GM20000 (cell line): ENCODE measurements at places on chromosomes 3 and 15.

- DNase-seq = no peak
Measured at GRCh38 chr3:149188494-149188893, 33.1 kb downstream of the CP start.

GRCh38 chr3:157329551-157329950 lies 107.1 kb upstream of the PTX3 start:
- no peak for DNase-seq

DNA sequence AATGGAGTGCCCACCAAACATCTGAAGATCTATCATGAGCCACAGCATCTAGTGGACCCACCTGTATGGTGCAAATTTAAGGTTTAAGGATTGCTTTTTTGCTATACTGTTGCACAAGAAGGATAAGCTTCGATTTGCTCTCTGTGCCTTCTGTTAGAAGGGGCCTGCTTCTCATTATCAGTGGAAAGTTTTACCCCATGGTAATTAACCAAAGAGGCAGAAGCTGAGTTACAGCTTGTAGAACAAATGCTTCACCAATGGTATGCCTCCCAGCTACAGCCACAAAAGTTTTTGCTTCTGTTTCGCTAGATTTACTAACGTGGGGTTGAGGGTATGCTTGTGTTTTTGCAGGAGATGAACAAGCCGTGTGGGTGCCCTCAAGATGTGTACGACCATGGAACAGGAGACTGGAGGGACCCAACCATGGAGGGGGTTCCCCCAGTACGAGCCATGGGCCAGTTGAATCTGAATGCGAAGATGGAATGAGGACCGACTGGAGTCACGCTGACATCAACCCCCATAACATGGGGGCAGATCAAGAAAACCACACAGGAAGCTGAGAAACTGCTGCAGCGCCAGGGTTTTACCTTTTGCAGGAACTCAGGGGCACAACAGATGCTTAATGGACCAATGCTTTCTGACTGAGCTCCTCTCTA lies 43.5 kb downstream of the ACAD9 start:
- no peak for DNase-seq

DNA sequence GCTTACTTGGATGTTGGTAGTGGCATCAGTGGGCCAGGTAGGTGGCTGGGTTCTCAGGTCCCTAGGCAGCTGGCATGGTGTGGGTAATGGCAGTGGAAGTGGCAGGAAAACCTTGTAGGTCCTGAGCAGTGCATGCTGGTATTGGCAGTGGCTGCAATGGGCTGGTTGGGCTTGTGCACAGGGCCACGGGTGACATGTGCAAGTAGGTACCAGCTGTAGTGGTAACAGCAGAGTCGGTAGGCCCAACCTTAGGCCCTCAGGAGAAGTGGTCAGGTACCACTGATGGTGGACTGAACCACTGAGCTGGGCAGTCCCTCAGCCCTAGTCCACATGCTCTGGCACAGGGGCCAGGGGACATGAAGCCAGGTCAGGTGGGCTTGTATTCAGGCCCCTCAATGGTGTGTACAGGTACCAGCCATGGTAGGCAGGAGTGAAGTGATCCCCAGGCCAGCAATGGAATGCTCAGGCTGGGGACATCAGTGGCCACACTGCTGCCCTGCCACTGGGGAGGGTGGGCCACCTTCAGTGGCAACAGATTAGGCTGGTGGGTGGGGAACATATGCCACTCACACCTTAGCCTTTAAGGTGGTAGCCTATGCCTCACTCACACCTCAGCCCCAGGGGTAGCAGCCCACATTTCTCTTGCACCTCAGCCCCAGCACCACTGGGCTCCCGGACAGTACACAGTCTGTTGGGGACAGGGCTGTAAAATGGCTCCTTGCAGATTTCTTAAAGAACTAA lies 118.1 kb downstream of the LRRK1 start:
- no peak for DNase-seq

GRCh38 chr3:160372780-160373179 lies 26.2 kb downstream of the IFT80 start:
- DNase-seq = no peak

GRCh38 chr15:64274341-64274950 lies 81.5 kb downstream of the CSNK1G1 start:
- DNase-seq = peak; percentile 15

DNA sequence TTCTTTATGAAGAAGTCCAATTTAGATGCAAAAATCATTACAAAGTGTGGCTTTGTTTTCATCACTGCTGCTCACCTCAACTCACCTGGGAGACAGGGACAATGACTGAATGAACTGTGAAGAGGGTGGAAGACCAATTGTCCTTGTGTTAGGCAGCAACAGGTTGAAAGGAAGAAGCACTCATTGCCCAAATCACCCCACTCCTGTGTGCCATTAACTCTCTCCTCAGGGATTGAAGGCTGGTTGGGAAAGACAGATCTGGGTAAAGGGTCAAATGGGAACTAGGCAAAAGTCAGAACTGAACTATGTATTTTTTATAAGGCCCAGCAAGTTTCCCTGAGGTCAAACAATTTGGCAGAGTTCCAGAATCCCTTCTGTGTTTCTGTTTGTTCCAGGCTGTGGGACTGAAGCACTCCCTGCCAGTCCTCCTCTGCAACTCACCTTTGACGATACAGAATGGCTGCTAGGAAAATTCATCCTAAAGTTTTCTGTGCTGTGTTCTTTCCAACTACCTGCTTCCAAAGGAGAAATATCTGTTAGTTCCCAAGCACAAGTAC lies 68.6 kb upstream of the CCDC39 start:
- no peak for DNase-seq

DNA sequence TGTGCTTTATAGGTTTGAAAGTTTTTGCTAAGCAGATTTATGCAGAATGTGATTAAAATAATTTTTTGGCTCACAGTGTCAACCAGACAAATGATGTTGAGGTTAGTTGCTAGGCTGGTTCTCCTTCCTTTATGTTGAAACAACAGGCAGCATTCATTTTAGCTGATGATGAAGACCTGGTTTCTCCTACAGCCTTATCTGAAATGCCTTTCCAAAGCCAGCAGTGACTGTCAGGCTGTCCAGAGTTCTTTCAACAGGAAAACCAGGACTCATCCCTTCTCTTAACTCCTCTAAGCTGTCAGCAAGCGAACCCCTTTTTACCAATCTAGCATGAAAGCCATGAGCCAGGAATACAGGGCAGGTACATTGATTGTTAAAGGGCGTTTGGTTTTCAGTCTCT lies 84.1 kb downstream of the ZNF609 start:
- DNase-seq = no peak

- DNase-seq = no peak
Measured at GRCh38 chr15:40618023-40618422, 24.0 kb downstream of the KNL1 start.

DNA sequence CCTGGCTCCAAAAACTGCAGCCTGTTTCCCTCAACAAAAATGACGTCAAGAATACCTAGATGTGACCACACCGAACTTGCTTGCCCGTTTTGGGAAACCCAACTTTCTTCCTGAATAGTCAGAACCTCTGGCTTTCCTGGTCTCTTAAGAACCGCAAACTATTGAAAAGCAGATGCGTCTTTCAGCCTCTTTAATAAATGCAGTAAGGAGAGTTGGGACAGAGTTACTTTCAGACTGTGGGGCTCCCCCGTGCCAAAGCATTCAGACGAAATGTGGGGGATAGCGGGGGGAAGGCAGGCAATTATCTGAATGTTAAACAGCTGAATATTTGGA lies 1.2 kb upstream of the PROK2 start:
- DNase-seq = no peak

DNA sequence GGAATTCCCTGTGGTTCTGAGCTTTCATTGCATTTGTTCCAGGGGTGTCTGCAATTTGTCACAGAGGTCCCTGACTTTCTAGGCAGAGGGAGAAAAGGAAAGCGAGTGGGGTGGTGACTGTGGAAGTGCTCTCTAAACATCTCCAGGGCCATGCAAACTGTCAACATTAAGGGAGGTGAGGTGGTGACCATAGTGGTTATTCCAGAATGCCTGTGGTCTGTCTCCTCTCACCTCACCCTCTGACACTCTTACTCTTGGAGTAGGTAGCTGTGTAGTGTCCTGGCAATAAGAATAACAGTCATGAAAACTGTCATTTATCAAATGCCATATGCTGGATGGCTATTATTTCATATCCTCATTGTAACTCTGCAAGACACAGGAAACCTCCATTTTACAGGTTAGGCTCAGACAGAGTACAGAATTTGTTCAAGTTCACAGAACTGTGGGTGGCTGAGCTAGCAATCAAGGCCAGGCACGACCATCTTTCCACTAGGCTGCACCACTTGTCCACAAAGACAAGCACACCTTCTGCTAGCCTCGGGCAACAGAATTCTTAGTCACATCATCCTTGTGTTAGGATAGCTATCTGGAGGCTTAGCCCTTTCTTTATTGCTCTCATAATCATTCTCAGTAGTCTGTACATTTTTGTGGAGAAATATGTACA lies 179.4 kb downstream of the CD47 start:
- peak; percentile 25 for DNase-seq

DNA sequence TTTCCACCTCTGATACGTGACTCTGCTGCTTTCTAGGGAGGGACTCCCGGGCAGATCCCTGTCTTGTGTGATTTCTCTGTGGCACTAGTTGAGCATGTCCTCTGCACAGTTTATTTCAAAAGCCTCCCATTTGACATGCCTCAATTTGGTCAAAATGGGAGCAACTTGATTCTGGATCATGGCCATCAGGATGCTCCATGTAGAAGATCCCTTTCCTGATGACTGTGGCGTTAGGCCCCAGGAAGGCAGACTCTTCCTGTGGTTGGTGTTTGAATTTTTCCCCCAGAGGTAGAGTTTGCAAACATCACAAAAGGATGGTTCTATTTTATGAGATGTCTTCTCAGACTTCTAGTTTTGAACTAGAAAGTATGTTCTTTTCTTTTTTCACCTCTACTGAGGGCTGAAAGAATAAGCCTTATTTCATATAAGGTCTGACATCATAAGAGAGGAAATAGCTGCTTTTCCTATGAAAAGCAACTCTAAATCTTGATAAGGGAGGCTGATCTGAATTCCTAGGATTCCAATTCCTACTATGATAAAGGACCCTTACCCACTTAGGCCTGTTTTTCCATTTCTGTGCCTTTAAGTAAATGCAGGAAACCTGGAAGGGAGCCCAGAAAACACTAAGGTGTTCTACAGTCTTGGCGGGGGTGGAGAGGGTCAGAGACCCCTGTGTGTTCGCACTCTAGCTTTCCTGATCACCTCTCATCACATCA lies 243.8 kb upstream of the CHRM5 start:
- no peak for DNase-seq

- no peak for DNase-seq
Measured at GRCh38 chr3:191353022-191353777, 22.9 kb upstream of the UTS2B start.

DNA sequence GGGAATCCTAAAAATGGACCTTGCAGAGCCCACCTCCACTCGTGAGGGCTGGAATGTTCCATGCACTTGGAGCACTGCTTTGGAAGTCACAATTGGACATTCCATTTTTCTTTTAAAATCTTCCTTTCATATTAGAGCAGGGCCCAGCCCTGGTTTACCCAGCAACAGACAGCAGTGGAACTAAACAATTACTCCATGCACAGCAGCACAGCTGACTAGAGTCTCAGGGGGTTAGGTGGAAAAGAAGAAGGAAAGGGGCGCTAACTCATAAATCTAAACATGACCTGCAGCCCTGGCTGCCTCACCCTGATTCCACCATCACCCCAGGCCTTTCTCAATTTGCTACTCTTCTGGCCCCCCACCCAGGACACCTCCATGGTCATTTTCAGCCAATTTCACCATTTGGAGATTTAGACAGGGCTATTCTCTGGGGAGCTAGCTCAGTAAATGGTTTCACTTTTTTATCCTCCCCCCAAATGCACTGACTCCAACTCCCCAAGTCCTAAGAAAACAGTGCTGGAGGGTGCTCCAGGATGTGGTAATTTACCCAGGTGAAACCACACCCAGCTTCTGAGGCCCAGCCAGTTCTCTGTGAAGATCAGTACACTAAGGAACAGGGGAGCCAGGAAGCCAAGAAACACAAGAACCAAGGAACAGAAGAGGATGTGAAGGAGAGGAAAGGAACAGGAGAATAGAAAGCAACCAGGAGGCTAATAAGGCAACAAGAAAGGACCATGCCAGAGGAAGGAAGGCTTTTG lies 1.6 kb upstream of the LRRC31 start:
- DNase-seq = no peak

DNA sequence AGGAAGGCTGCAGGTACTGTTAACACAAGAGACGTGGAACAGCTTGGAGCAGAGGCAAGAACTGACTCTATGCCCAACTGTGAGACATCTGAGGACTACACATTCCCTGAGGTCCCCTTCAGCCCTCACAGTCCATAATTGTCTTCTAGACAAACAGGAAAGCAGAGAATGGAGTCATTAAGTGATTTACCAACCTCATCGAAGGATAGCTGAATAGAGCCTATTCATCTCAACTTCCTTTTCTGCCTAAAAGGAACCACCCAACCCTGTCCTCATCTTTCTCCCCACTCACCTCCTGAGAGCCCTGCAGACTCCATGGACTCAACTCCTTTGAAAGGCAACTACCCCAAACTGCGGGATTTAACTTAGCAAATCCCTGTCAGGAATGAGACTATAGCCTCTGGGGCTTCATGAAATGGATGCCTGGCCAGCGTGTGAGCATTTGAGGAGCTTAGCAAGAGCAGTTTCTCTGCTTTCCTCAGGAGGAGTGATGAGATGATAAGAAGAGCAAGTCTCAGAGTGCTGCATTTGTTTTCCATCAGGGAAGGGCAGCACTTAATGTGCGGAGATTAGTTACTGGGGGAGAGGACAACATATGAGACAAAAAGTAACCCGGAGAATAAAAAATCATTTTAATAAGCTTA lies 61.5 kb upstream of the FILIP1L start:
- no peak for DNase-seq

DNA sequence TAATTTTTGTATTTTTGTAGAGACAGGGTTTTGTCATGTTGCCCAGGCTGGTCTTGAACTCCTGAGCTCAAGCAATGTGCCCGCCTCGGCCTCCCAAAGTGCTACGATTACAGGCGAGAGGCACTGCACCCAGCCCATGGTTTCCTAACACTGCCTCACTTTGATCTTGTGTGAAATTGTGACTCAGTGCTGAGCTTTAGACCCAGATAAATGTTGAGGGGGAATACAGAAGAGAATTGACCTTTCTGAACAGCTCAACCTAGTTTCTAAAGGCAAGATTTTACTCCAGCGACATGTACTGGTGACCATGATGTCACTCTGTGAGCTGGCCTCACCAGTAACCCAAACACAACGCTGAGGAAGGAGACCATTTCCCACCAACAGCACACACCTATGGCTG lies 73.5 kb downstream of the ATP1B3 start:
- DNase-seq = no peak

DNA sequence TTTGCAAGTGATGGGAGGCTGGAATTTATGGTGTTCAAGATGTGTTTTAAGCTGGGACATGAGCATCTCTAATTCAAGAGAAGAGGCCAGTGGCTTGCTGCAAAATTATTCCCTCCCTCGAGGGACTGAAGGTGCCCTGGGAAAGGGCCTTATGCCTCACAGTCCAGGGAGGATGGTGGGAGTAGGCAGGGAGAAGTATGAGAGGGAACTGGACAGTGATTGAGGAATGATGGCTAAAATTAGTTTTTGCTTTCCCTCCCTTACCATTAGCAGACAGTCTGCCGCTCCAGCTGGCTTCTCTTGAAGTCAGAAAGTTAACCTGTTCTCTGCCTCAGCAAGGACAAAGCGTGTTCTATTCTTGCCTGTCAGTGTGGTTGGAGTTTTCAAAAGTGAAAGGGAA lies 139.8 kb upstream of the SEMA6D start:
- DNase-seq = no peak

- DNase-seq = no peak
Measured at GRCh38 chr15:64623347-64623996, 151.9 kb downstream of the RBPMS2 start.
